GM13977 (cell line): ENCODE measurements at places on chromosomes 2 and 18.

DNA sequence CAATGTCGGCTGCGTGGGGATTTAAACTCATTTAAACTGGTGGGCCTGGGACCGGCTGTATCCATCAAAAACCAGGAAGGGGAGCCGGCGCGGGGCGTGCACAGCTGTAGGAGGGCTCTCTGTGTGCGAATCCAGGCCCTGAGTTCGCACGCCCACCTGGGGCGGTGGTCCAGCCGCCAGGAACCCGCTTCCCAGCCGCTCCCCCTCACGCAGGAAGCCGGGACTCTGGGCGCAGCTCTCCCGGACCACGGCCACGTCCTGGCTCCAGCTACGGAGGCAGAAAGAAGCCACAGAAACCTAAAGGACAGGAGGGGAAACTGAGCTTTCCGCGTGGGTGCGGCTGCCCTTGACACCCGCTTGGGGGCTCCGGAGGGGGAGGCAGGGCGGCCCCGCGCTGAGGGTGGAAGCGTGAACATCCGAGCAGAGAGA lies 80.6 kb downstream of the GFPT1 start:
- DNase-seq: no peak

DNA sequence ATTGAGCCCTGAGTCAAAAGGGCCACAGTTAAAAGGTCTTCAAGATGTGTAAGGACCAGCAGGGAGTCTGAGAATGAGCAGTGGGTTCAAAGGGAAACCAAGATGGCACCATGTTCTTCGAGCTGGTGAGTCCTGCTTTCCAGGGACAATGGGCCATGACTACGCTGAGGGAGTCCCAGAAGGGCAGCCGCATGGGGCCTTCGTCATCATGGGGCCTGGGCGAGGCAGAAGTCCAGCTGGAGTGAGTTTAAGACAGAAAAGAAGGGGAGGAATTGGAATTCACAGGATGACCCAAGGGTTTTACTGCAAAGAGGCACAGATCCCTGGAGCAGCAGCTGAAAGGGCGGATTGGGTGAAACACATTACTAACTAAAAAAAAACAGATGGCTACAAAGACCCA lies 340.8 kb upstream of the MYT1L start:
- DNase-seq: no peak

DNA sequence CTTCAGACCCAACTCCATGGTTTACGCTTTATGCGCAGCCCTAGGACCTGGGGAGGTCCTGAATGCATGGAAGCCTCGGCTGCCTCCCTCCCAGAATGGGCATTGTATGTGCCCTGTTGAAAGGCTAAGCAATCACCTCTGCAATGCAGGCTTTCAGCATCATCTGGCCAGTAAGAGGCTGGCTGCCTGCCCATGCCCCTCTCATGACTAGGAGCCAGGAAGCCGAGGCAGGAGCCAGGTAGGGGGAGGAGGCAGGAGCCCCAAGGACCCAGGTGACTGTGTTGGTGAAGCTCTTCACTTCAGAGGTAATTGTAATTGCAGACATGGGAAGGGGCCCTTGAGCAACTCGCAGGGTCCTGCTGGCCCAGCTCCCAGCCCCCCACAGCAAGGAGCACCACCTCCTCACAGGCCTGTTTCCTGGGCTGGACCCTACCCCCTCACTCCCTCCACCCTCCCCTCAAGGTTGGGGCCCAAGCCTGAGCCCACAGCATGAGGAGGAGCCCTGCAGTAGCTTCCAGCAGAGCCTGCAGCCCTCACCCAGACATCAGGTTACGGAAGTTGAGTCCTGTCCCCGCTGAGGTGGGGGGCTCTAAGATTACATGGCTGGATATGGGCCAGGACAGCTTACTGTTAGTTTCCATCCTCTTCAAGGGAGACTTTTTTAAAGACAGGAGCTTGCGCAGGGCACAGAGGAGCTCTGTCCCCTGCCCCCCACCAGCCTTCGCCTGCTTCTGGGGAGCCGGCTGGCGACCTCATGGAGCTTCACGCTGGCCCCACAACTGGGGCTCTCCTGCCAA lies 21.9 kb downstream of the CRACDL start:
- no peak for DNase-seq

DNA sequence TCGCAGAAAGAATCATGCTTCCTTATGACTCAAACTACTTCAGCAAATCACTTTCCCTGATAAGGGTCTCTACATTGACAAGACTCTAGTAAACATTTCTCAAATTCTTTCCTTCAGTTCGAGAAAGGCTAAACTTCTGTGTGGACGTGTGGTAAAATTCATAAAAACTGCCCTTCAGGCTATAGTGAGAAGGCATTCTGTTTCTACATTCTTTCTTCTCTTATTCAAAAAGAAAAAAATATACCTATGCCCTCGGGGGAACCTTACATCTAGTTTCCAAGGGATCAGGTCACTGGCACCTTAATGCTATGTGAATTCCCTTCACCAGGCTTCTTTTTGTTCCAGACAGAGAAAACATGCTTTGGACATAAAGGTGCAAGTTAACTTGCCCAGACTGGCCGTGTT lies 4.9 kb downstream of the VIT start:
- DNase-seq: no peak

DNA sequence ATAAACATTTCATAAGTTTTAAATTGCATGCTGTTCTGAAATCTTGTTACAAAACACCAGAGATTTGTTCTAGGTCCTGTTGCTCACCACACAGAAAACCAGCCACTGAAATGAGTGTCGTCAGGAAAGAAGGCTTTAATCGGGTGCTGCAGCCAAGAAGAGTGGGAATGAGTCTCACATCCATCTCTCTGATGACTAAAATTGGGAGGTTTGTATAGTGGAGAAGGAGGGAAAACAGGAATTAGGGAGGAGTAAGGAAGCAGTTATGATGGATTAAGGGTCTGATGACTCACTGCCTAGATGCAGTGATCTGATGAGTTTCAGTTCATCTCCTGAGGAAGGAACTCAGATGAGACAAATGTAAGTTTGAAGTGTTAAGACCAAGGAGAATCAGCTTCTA lies 42.1 kb upstream of the GPR39 start:
- DNase-seq: no peak

GRCh38 chr2:71618327-71619113 lies 165.2 kb downstream of the DYSF start:
- no peak for DNase-seq

DNA sequence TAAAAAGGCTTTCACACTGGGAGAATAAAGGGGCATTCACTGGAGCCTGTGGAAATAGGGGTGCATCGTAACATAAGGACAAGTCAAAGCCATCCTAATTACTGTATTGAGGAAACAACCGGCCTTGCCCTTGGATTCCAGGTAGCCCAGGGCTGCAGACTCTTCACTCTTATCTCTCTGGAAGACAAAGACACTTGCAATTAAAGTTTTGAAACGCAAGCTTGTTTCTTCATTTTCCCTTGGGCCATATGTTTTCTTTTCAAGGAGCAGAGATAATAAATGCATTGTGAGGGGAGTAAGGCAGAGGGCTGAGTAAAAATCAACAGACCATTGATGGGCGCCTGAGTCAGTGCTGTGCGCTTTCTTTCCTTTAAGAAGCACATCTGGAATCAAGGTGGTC lies 11.5 kb downstream of the TNFRSF11A start:
- DNase-seq: no peak
